ENCODE measurements at places on chromosomes 7 and 10. TPM values are rescaled to one million over a fixed set of nuclear protein-coding genes. Genes with fewer than 3 reads are reported as not detected.

Gene OPN1SW
- not detected for total RNA-seq

- no peak for DNase-seq
Measured at GRCh38 chr7:5408777-5409176, 14.9 kb downstream of the TNRC18 start.

Gene TMEM229A
- 0.22 TPM for total RNA-seq

- no peak for DNase-seq
Measured at GRCh38 chr7:120190566-120190965, 82.4 kb upstream of the KCND2 start.

GRCh38 chr10:95456516-95456915, 104.7 kb downstream of the SORBS1 start:
- DNase-seq = no peak

- peak; percentile 50 for DNase-seq
Measured at GRCh38 chr10:119306514-119306951, 99.2 kb downstream of the GRK5 start.

DNA sequence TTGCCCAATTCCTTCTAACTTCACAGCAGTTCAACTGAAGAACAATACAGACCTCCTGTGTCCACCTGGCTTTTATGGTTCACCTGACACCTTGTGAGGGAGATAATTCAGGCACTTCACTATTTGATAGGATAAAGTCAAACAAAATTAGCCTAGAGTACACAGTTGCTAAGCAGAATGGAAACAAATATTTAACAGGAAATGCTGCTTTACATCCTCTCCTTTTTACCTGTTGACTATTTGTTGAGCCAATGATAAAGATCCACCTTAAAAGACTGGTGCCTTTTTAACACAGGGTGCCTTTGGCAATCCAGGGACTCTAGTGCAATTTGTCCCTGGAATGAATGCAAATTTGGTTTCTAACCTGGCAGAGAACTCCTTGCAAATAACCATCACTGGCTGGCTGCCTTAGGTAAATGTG, 39.8 kb downstream of the ITPRID1 start:
- no peak for DNase-seq

- DNase-seq = no peak
Measured at GRCh38 chr10:28253169-28253785, 49.6 kb downstream of the MPP7 start.

Gene TAS2R4
- 0.40 TPM for total RNA-seq

GRCh38 chr7:65983965-65984658, 2.1 kb upstream of the GUSB start:
- no peak for DNase-seq

Gene TAS2R41
- total RNA-seq = not detected

DNA sequence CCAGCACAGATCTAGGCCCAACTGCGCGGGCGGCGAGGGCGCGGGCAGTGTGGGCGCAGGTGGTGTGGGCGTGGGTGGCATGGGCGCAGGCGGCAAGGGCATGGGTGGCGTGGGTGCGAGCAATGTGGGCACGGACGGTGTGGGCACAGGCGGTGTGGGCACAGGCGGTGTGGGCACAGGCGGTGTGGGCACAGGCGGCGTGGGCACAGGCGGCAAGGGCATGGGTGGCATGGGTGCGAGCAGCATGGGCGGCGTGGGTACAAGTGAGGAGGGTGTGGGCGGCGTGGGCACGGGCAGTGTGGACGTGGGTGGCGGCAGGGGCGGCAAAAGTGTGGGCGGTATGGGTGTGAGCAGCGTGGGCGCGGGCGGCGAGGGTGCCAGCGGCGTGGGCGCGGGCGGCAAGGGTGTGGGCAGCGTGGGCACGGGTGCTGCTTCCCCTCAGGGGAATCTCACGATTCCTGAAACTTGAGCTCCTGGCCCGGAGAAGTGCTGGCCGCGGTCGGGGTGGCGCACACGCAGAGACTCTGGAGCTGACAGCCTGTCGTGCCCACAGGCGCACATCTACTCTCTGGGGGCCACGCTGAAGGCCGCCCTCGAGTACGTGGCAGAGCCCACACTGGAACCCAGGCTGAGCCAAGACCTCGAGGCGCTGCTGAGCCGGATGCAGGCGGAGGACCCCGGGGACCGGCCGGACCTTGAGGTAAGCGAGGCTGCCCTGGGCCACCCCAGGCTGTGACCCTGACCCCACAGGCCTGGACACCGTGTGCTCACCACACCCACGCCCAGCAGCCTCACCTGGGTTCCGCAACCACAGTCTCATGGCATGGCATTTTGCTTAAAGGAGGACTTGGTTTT, 23.0 kb downstream of the KNDC1 start:
- DNase-seq = peak; percentile 55
